ENCODE measurements at places on chromosomes 4 and X.
A peak's percentile ranks its signal among the peaks of the same experiment; 100 is the strongest.

GRCh38 chrX:63503541-63503940 is 152.4 kb upstream of the SPIN4 start:
- DNase-seq: no peak

GRCh38 chr4:161359491-161359890 is 804.3 kb downstream of the FSTL5 start:
- no peak for DNase-seq

GRCh38 chrX:121258545-121258944 is 211.1 kb downstream of the GLUD2 start:
- no peak for DNase-seq

- DNase-seq: peak; percentile 80
Measured at GRCh38 chr4:25913056-25913850, 767 bp upstream of the SMIM20 start.

DNA sequence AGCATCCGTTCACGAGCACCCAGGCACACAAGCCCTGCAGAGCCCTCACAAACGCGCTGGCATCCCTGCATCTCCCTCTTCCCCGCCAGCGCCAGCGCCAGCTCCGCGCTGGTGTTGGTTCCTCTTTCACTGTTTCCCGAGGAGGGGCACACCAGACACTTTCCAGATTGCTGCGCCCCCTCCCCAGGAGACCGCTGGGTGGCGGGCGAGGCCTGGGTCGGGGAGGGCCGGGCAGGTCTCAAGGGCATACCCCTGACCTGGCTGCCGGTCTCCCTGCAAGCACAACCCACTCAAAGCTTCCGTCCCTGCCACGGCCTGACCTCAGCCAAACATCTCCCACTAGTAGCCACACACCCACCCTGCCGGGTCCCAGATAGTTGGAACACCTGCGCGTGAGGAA is 2.2 kb upstream of the NKX1-1 start:
- no peak for DNase-seq

DNA sequence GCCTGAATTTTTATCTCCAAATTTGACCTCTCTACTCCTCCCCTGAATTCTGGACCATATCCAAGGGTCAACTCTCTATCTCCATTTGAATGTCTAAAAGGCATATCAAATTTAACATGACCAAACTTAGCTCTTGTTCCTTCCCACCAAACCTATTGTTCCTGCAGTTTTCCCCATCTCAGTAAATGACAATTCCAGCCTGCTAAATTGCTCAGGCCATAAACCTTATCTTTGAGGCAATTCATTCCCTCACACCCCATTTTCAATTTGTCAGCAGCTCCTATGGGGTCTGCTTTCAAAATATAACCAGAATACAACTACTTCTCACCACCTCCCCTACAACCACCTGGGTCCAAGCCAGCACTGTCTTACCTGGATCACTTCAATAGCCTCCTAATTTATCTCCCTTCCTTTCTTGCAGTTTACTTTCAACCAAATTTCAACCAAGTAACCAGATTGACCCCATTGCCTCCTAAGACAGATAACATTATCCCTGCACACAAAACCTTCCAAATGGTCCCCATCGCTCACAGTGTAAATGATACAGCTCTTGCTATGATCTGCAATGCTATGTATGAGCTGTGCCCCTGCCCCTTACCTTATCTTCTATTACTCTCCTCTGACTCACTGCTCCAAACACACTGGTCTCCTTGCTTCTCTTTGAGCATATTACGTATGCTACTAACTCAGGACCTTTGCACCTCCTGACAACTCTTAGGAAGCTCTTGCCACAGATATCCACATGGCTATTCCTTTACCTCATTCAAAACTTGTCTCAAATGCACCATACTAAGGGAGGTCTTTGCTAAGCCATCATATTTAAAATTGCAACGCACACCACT is 66.0 kb downstream of the CAMK2D start:
- no peak for DNase-seq
